ENCODE measurements at places on chromosomes 2 and 18.

DNA sequence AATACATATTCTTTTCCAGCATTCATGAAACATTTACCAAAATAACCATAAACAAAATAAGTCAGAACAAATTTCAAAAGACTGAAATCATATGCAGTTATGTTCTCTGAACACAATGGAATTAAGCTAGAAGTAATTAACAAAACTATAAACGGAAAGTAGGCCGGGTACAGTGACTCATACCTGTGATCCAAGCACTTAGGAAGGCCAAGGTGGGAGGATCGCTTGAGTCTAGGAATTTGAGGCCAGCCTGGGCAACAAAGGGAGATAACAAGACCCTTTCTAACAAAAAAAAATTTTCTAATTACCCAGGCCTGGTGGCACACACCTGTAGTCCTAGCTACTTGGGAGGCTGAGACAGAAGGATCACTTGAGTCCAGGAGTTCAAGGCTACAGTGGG, 14.9 kb downstream of the ATAD2B start:
- no peak for DNase-seq

- peak; percentile 66 for DNase-seq
Observed at GRCh38 chr2:134193006-134193405, 60.9 kb upstream of the MGAT5 start.

- DNase-seq, result no peak
Observed at GRCh38 chr18:47737198-47737830, 193.1 kb downstream of the SMAD2 start.

- DNase-seq, result peak; percentile 92
Observed at GRCh38 chr2:223601932-223602666, at the start of gene SCG2. Gene SCG2 (minus strand): TSS chr2:223602361. CDS start chr2:223599282, 3,079 bp downstream.

Measured in fibroblast of lung (primary cell).